ENCODE measurements at places on chromosomes 6 and 20. TPM values are rescaled to one million over a fixed set of nuclear protein-coding genes. Genes with fewer than 3 reads are reported as not detected.

The PREX1 gene
- 33.1 TPM for total RNA-seq

The C4B gene
- 0.44 TPM for total RNA-seq

The ESR1 gene
- under 0.01 TPM for total RNA-seq

The PAK5 gene
- total RNA-seq, result not detected

The GGTLC1 gene
- not detected for total RNA-seq

The TMC2 gene
- total RNA-seq, result not detected

The CST2 gene
- total RNA-seq, result not detected

The USP49 gene
- total RNA-seq, result 1.3 TPM

The LY6G6F gene
- total RNA-seq, result not detected

The STX11 gene
- 9.4 TPM for total RNA-seq

The C20orf204 gene
- total RNA-seq, result 6.9 TPM

The SYTL3 gene
- 0.87 TPM for total RNA-seq

The OTOR gene
- total RNA-seq, result not detected

The LY6G5B gene
- total RNA-seq, result 1.2 TPM

The DNAH8 gene
- not detected for total RNA-seq

The ZSWIM1 gene
- 2.4 TPM for total RNA-seq

The RIPOR2 gene
- total RNA-seq, result under 0.01 TPM

The ADGRF5 gene
- 57.3 TPM for total RNA-seq

The HRH3 gene
- total RNA-seq, result not detected

The FKBP1C gene
- total RNA-seq, result 3.4 TPM

The PTK7 gene
- 17.2 TPM for total RNA-seq

The TOX2 gene
- total RNA-seq, result 1.7 TPM

The RNF182 gene
- total RNA-seq, result 0.22 TPM

The CLPSL1 gene
- total RNA-seq, result not detected

The NRN1 gene
- 28.1 TPM for total RNA-seq

The BPIFB2 gene
- not detected for total RNA-seq

The DDX43 gene
- 0.79 TPM for total RNA-seq

The ANKRD66 gene
- not detected for total RNA-seq

The KHDC1L gene
- total RNA-seq, result not detected

The KCNQ5 gene
- total RNA-seq, result not detected

The SCUBE3 gene
- 0.60 TPM for total RNA-seq

The LY6G6C gene
- not detected for total RNA-seq

The MOXD1 gene
- total RNA-seq, result under 0.01 TPM

The STK38 gene
- total RNA-seq, result 9.5 TPM

The SLC2A4RG gene
- total RNA-seq, result 6.5 TPM

The CLVS2 gene
- not detected for total RNA-seq

The PHACTR3 gene
- 1.6 TPM for total RNA-seq

The C6orf163 gene
- total RNA-seq, result 0.79 TPM

The PRSS16 gene
- total RNA-seq, result 0.22 TPM

The CENPQ gene
- total RNA-seq, result 2.0 TPM

The KCNK16 gene
- not detected for total RNA-seq

The SCRT2 gene
- total RNA-seq, result not detected

The SPDEF gene
- not detected for total RNA-seq

The SMIM13 gene
- 9.6 TPM for total RNA-seq

All from lung microvascular endothelial cell (primary cell).